ENCODE measurements at places on chromosomes 11 and 22.

GRCh38 chr11:11998091-11998781 is 10.2 kb downstream of the DKK3 start:
- peak; percentile 94 for DNase-seq

- peak; percentile 30 for DNase-seq
Measured at GRCh38 chr11:14577835-14578529, 57.8 kb upstream of the PSMA1 start.

DNA sequence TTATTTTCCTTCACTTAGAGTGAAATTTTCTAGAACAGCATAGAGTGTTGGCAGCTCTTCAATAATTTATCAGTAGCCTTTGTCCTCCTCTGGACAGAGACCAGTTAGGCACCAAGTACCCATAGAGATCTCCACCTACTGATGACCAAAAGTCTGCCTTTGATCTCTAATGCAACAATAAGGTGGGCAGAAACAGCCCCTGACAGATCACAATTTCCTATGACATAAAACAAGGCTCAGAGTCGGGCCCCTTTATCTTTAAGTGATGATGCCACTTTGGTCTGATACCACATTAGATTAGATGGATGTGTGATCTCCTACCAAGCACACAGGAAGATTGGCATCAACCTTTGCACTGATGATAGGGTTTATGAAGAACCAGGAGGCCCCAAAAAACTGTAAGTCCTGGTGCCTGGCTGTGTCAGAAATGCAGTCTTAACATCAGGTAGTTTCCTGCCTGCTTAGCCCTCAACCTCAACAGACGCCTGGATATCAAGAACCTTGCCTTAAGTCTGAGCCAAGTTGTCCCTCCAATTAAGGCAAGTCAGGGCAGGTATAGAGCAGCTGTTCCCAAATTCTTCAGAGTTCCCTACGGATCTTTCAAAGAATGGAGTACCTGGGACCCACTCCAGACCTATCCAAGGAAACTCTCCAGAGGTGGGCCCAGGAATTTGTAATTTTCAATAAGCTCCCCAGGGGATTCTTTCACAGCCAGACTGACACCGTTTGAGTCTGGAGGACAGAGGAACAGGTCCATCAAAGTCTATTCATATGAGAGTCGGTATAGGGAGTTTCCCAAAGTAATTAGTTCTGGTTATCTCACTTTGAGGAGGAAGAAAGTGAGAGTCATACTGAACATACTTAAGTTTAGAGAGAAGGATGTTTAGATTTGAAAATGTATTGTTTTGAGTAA is 30.6 kb upstream of the TMPRSS4 start:
- no peak for DNase-seq

DNA sequence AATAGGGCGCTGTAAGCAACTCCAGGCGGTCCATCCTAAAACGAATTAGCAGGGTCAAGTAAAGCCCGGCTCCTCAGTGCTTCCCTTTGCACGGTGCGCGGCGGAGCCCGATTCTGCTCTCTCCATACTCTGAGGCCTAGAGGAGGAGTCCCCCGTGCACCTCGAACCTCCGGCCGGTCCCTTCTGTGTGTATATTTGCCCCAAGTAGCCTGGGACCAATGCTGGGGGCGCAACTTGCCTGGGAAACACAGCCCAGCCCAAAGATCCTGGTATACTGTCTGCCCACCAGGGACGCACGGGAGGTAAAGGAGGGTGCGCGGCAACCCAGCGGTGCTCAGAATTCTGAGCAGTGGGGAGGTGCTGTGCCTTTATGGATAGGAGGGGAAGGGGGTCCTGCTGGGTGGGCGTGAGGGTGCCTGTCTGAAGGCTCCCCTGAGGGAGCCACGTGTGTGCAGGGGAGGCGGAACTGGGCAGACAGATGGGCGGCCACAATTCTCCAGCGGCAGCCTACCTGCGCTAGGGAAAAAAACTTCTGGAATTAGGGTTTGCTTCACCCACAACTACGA is 4.8 kb upstream of the TBX1 start:
- DNase-seq = no peak

DNA sequence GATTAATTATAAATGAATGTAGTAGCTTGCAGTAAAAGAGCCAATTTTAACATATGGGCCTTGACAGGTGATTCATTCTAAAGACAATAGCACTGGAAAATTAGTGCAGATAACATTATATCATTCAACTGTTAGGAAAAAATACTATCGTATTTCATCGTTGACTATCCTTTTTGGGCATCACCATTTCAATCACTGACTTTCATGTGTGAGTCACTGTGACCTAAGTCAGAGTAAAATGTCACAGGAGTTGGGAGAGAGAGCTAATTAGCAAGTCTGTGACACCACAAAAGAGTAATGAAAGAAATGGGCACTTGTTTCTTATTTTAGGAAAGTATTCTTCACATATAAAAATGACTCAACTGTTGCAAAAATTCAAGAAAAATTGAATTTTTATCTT is 253.8 kb upstream of the CNTN5 start:
- no peak for DNase-seq

GRCh38 chr11:118143661-118144185 is 8.9 kb downstream of the SCN4B start:
- DNase-seq = no peak

GRCh38 chr11:34997952-34998528 is 81.6 kb downstream of the PDHX start:
- peak; percentile 61 for DNase-seq

DNA sequence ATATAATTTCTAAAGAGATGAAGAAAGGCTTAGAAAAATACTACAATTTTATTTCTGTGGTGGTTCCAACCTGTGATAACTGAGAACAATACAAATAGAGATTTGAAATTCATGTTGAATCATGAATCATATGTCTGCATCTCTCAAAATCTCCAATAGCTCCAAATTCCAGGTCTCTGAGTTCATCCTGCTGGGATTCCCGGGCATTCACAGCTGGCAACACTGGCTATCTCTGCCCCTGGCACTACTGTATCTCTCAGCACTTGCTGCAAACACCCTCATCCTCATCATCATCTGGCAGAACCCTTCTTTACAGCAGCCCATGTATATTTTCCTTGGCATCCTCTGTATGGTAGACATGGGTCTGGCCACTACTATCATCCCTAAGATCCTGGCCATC is at the start of gene OR56B1:
OR56B1 (plus strand) TSS at position 53 of the 400 bp plus-strand sequence; CDS start at position 122, 69 bp downstream.
- peak; percentile 26 for DNase-seq

Data from cardiac fibroblast (primary cell).